ENCODE measurements at places on chromosomes 7 and 10.

DNA sequence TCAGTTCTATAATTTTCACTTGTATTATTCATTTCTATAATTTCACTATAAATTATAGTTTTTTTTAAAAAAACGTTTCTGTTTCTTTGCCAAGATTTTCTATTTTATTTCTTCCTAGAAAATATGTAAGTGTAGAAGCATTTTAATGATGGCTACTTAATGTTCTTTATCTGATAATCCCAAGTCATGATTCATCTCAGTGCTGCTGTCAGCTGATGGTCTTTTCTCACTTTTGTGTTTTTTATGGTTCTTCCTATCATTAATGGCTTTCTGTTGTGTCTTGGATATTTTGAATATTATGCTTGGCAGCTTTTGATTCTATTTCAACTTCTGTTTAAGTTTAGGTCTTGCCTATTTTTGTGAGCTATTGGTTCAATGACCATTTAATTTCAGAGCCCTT lies 268.6 kb downstream of the BAMBI start:
- DNase-seq: no peak

DNA sequence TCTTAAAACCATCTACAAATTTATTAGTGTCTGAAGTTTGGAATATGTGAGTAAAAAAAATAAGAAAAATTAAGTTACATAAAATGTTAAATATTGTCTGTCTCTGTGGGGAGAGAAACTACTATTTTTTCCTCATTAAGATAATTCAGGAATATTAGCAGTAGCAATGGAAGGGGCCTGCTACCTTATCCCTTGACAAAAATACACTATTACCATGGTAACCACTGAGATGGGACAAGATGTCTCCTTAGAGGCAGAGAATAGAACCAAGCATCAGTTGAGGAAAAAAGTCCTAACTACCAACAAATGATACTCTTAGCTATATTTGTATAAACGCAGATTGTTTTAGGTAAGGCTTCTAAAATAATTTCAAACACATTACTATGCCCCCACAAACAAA lies 150.7 kb upstream of the LSM8 start:
- DNase-seq: no peak

- DNase-seq: no peak
Measured at GRCh38 chr10:59752278-59752940, 846 bp downstream of the MRLN start.

DNA sequence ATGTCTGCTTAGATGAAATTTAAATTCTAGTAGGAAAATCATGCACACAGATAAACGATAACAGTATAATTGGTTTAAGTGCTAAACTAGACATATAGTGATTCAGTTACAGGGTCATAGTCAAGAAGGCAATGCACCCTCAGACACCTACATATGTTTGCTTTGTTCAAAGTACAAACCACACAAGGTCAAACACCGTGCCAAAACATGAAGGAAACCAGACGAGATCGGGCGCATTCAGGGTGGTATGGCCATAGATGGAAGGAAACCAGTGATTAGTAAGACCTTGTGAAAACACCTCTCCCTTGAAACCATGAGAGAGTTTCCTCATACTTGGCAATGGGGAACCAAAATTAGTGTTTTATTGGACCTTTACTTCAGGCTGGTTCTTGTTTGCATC lies 906.9 kb downstream of the PCDH15 start:
- DNase-seq: no peak

GRCh38 chr10:25441270-25441669 lies 266.5 kb downstream of the GPR158 start:
- no peak for DNase-seq

GRCh38 chr7:157499121-157499834 lies 162.5 kb downstream of the DNAJB6 start:
- no peak for DNase-seq

GRCh38 chr7:120274899-120275298 lies 1.9 kb downstream of the KCND2 start:
- DNase-seq: no peak

DNA sequence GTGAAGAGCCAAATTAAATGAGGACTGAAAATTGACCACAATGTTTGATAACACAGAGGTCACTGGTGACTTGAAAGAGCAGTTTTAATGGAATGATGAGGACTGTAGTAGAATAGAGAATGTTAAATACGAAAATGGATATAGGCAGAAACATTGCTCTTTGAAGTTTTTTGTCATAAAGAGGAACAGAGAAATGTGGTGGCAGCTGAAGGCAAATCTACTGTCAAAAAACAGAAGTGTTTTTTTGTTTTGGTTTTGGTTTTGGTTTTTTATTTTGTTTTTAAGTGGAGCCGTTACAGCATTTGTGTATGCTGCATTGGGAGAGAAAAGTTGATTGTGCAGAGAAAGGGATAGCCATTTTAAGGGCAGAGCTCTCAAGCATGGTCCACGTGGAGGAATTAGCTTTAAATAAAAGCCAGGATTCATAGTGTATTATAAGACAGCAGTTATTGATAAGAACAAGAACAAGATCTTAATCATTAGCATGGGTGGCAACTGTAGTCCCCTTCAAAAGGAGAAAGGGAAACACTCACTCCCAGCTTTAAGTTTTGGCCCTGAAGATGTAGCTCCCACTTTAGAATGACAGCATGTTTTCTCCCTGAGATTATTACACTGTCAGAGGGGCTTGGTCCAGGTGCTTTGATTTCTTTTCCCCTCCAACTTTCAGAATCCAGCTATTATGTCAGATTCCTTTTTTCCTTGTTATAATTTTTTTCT lies 156.7 kb upstream of the BET1 start:
- DNase-seq: no peak

DNA sequence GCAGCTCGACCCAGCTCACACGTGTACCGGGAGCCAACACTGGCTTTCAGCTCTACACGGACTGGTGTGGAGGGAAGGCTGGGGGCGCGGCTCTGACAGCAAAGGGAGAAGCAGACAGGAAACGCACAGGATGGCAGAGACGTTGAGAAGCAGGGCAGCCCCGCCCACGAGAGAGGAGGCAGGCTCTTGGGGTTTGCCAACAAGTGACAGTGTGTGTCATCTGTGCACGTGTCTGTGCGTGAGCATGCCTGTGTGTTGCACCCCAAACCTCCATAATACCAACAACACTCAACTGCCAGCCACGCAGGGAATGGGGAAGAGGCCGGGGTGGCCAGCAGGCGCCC lies 64.4 kb upstream of the PDGFA start:
- DNase-seq: no peak

DNA sequence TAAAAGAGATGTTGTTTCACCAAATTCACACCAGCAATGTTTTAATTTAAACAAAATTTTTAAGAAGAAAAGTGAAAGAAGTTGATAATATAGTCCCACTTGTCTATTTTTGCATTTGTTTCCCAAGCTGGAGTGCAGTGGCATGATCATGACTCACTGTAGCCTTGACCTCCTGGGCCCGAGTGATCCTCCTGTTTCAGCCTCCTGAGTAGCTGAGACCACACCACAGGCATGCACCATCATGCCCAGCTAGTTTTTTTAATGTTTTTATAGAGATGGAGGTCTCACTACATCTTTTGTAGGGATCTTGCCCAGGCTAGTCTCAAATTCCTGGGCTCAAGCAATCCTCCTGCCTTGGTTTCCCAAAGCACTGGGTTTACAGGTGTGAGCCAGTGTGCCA lies 14.1 kb upstream of the NDUFA5 start:
- DNase-seq: no peak

DNA sequence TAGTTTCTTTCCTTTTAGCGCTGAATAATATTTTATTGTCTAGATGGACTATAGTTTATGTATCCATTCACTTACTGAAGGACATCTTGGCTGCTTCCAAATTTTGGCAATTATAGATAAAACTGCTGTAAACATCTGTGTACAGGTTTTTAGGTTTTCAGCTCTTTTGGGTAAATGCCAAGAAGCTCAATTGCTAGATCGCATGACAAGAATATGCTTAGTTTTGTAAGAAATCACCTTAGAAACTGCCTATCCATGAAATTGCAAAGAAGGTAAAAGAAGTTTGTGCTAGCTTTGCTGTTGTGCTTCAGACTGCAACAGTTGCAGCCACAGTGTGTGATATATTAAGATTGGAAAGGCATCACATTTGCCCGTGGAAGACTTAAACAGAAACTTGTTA lies 103.2 kb upstream of the TNS3 start:
- DNase-seq: no peak

DNA sequence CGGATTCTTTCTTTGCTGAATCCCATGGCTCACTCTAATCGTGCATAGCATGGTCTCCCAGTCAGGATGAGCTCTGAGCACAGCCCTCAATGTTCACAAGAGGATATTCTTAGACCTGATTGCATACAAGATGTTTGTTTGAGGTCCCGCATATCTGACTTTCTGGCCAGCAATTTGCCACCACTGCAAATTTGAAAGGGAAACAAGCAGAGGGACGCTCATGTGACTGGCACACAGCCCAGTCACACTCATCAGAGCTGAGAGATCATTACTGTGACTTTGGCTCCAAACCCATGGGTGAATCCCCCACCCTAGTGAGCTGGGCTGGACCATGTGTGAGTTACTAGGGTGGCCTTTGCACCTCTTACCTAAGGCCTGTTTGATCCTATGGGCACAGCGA lies 9.9 kb downstream of the TAS2R41 start:
- no peak for DNase-seq

DNA sequence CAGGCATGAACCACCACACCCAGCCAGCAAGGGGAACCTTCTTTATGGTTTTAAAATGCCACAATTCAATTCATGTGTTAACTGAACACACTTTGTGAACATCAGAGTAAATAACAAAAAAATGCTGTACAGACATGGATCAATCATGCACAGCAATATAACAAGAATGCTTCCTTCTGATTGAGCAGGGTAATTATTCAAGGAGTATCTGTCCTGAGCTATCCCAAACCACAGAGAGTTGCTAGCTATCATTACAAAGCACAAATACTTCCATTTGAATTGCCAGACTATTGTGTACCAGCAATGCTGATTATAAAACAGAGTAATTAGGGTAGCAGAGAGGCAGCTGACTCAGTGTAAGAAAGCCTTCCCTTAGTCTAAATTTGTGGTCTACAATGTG lies 11.3 kb upstream of the RHOBTB1 start:
- no peak for DNase-seq

GRCh38 chr7:152956006-152956405 lies 196.5 kb downstream of the ACTR3B start:
- DNase-seq: no peak

DNA sequence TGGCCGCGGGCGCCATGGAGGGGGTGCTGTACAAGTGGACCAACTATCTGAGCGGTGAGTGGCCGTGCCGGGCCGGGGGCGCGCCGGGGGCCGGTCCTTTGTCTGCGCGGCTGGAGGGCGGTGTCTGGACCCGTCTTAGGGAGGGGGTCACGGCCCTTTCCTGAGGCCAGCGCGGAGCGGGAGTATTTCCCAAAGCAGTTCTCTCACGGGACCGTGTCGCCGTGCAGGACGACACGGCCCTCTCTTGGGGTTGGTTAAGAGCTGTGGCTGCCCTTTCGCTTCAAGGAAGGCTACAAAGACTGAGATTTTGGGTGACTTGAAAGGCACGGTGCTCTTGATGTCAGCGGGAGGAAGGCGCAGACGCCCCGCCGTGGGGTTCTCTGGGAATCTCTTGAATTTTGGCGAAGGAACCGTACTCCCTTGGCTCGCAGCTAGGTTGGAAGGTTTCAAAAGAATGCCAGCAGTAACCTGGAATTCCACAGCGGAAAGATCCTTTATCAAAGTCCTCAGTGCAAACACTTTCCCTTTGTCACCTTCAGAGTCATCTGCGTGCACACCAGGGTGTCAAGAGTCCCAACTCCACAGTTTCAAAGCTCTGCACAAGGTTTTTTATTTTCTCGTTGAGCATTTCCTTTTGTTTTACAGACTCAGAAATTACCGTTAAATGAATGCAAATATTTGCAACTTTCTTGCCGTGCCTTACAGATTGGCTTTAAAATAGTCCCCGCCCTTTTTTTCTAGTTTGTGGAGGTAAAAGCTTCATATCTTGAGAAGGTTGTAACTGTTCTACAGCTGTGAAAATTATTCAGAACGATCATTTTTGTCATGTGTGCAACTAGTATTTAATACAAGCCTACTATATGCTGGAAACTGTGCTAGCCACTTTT lies 780 bp downstream of the PLEKHA8 start:
- DNase-seq: peak; percentile 32

GRCh38 chr7:120723465-120724385 lies 134.2 kb downstream of the TSPAN12 start:
- DNase-seq: no peak

GRCh38 chr7:36130236-36130945 lies 22.7 kb upstream of the EEPD1 start:
- DNase-seq: no peak

GRCh38 chr7:17512181-17512675 lies 213.8 kb downstream of the AHR start:
- peak; percentile 12 for DNase-seq

- no peak for DNase-seq
Measured at GRCh38 chr10:100535338-100535714, 417 bp upstream of the HIF1AN start.

- no peak for DNase-seq
Measured at GRCh38 chr10:124708246-124708779, 35.9 kb downstream of the FAM53B start.

DNA sequence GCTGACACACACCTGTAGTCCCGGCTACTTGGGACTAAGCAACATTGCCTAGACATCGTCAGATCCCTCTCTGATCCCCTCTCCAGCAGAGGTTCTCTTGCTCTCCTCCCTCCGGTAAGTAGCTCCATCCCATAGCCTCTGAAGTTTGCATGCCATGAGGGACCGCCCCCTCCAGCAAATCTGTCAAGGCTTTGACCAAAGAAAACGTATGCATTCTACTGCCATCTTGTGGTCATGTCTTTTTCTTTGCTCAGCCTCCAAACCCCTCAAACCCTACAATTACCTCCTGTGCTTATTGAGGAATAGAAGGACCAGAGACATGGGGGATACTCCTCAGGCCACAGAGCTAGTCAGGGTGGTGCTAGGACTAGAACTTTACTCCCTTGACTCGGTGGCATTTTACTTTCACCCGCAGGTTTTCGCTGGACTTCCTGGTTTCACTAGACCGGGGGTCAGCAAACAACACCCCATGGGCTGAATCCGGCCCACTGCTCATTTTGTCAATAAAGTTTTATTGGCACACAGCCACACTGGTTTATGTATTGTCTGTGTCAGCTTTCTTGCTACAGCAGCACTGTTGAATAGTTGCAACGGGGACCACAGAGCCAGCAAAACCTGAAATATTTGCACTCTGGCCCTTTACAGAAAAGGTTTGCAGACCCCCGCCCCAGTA lies 202.6 kb upstream of the FOXK1 start:
- DNase-seq: peak; percentile 83
